ENCODE measurements at places on chromosomes 2 and 18.

DNA sequence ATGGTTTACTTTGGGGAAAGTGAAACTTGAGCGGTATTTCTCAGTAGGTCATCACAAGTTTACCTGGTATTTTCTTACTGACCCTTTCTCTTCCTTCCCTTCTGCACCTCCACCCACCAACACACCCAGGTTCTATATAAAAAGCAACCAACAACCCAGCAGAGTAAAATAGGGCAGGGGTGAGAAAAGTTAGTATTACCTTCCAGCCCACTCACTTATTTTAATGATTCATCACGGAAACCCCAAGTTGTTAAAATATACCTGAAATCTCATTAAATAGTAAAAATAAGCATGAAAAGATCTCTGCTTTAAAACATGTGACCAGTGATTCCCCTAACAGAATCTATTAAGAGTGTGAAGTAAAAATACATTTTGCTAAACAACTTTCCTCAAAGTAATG, 306.1 kb downstream of the ZEB2 start:
- DNase-seq, result no peak

DNA sequence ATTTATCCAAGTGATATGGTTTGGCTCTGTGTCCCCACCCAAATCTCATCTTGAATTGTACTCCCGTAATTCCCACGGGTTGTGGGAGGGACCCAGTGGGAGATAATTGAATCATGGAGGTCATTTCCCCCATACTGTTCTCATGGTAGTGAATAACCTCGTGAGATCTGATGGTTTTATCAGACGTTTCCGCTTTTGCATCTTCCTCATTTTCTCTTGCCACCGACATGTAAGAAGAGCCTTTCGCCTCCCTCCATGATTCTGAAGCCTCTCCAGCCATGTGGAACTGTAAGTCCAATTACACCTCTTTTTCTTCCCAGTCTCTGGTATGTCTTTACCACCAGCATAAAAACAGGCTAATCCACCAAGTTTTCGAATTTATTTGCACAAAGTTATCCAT, 20.3 kb upstream of the CHST10 start:
- no peak for DNase-seq

DNA sequence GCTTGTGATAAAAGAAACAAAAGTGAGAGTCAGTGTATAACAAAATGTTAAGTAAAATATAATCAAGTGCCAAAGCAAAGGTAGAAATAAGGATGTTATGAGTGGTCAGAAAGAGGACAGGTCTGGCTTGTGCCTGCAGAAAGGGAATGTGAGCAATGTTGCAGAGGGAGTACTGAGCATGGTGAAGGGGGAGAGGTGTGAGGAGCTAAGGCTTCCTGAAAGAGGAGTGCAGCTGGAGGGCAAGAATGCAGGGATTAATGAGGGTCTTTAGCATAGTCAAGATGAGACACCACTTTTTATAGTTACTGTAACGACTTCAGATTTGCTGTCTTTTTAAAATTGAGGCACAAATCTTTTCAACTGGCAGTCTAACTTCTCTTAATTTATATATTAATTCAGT, 22.0 kb upstream of the FIGN start:
- no peak for DNase-seq

- no peak for DNase-seq
These were observed 1.8 kb upstream of the WIPF1 start for GRCh38 chr2:174599310-174599921.

- no peak for DNase-seq
These were observed 64.1 kb upstream of the LCLAT1 start for GRCh38 chr2:30382995-30383394.

DNA sequence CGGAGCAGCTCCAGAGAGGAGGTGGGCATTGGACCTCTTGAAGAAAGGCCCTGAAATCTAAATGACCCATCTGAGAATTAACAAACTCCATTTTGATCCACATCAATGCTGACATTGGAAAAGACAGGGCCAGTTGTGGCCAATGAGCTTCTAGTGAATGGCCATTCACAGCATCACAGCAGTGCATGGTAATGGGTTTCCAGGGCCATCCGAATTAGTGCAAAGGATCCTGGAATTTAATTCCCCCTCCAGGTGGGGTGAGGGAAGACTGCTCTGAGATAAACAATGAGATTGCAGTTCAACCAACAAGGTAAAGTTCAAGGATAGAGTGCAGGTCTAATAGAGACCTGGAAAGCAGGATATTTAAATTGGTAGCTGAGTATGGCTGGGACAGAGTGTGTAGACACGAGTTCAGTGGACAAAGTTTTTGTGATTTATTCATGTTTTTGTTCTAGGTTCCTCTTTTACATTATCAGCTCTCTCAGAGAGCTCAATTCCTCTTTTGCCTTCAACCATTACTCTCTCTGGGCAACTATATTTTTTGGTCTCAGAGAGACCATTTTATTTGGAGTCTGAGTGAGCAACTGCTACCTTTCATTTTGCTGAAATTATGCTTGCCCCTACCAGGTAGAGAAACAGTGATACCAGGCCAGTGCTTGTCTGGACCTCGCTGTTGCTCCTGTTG, 5.0 kb downstream of the TACR1 start:
- no peak for DNase-seq

DNA sequence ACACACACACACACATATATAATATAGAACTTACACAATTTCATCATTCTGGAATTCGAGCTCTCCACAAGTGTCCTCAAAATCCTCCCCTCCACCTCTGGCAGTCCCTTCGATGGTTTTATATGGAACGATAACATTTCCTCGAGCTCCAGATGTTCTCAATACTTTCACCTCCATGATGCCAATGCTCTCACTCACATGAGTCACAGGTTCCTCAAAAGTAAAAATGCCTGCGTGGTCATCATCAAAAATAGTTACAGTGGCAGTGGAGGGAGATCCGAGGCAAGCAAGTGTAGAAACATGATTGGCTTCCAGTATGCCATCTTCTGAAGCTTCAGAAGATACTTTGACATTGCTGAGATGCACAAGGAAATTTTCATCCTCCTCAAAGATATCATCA, 23.5 kb downstream of the SLC8A1 start:
- DNase-seq, result no peak

DNA sequence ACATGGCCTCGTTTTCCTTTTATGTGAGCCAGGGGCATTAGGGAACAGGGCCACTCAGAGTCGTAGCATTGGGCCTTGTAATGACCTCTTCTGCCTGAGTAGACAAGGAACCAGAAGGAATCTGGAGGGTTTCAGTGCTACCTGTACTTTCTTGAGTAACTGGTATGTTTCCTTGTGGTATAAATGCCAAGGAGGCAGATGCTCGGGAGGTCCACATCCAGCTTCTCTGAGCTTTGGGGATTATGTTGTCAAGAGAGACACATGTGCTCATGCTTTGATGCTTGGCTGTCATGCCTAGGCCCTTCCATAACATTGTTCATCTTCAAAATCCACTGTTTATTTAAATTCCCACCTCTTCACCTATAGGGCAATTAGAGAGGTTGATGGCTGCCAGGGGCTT, 26.3 kb downstream of the FOSL2 start:
- no peak for DNase-seq

- peak; percentile 11 for DNase-seq
These were observed 316.6 kb upstream of the NCKAP5 start for GRCh38 chr2:133884739-133885381.

GRCh38 chr18:68220458-68220857, 494.4 kb downstream of the TMX3 start:
- DNase-seq, result no peak

Measured in myocyte (in vitro differentiated cells).